Ecto neural progenitor cell (in vitro differentiated cells): ENCODE measurements at places on chromosomes 7 and 10.
A peak's percentile ranks its signal among the peaks of the same experiment; 100 is the strongest.

DNA sequence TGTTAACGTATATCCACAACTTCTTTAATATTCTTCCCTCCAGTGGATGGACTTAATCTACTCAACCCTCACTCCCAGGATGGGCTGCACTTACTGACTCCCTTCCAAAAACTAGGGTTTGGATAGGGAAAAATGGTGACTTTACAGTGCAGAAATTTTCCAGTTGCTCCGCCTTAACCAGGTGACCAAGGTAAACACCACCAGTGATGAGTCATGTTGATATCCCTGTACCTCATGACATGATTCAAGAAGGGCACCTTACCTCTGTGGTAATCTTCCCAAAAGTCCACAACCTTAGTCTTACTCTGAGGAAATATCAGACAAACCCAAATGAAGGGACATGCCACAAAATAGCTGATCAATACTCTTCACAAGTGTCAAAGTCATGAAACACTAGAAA lies 3.5 kb upstream of the GSTK1 start:
- DNase-seq: no peak

DNA sequence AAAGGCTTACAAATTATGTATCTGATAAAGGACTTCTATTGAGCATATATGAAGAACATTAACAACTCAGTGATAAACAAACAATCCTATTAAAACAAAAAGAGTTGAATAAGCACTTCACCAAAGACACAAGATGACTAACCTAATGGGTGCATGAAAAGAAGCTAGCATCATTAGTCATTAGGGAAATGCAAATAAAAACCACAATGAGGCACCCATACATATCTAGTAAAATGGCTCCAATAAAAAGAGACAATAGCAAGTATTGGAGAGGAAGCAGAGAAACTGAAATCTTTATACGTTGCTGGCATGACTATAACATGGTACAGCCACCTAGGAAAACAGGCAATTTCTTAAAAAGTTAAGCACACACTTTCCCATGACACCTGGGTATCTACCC lies 77.6 kb upstream of the ZMIZ1 start:
- DNase-seq: no peak

DNA sequence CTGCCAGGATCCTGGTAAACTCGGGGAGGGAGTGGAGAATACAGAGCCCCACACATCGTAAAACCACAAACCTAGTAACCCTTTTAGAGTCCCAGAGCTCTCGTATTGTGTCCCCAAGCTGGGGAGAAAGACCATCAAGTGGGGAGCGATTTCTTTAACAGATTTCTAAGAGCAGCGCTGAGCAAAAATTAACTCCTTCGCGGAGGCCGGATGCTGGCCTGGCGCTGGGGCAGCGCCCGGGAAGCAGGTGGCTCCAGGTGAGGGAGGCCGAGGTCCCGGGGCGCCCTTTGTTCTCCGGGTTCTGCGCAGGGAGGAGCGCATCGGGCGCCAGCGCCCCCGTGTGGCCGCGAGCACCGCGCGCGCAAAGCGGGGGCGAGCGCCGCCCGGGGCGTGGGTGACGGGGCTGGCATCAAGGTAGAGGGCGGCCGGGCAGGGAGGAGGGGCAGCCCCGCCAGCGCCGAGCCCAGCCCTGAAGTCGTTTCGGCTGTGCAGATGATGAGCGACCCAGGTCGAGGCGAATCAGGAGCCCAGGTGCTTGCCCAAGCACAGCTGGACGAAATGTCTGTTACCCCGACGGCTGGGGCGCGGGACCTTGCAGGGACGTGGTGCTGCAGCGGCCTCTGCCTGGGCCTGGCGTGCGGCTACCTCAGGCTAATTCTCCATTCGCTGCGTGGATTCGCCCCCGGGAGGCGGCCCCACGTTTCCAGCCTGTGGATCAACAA lies 10.4 kb upstream of the FGFR2 start:
- peak; percentile 79 for DNase-seq

DNA sequence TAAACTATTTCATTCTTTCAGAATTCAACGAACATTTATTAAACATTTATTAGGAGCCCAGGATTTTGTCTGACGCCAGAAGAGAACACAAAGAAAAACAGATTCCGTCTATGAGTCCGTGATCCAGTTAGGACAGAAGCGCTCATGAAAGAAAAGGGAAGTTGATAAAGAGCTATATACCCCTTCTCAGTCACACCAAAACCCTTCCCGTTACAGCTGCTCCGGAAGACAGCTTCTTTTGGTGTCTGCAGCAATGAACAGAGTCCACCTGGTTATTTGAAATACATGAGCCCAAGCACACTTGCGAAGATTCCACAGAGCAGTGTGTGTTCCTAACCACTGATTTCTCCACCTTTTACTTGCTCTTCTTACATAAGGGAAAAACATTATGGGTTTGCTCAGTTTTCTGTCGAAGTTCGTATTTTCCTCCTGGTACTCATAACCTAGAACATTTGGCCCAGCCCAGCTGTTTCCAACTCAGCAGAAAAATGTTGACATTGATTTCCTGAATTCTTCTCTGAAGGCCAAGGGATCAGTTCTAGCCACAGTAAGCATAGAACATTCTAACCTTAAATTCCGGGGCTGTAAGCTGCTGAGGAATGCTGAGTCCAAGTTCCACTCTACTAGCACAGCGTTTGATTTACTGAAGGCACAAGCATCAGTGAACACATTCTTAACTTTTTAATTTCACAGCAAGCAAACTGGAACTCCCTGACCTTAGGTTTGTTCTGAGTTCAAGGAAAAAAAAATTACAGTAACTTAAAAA lies 206.5 kb downstream of the SORCS1 start:
- DNase-seq: no peak

DNA sequence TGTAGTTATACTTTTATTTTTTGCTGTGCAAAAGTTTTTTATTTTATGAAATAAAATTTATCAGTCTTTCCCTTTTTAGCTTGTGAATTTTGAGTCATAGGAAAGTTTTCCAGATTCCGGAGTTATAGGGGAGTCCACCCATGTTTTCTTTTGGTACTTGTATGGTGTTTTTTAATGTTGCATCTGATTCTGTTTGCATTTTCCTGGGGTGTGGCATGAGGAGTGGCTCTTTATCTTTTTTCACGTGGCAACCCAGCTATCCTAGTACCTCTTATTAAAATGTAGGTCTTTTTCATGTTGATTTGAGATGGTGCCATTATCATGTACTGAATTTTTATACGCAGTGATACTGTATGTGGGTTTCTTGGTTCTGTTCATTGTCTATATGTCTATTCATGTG lies 19.7 kb downstream of the EXOC6 start:
- no peak for DNase-seq

DNA sequence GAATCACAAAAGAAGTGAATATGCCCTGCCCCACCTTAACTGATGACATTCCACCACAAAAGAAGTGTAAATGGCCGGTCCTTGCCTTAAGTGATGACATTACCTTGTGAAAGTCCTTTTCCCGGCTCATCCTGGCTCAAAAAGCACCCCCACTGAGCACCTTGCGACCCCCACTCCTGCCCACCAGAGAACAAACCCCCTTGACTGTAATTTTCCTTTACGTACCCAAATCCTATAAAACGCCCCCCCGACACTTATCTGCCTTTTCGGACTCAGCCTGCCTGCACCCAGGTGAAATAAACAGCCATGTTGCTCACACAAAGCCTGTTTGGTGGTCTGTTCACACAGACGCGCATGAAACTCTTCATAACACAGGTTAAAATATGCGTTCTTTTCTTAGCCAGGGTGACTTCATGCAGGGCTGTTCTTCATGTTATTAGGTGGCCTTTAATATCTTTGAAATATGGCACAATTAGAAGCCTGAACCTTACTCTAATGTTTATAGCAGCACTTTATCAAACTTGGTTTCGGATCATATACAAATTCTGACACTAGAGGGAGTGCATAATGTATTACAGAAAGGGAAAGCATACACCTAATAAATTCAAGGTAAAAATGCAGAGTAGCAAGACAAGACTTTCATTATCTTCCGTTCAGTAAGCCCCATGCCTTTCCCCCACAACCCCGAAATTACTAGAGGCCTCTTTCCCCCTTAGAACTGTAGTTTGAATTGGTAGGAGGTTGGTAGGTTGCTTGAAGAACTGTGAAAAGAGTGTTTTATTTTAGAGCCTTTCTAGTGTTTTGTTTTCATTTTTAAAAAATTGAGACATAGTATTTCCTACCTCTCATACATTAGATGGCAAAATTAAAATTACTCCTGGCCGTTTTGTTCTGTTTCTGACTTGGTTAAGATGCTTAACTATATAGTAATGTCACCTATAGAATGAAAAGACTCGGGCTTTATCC lies 117.9 kb downstream of the NPY start:
- DNase-seq: no peak

DNA sequence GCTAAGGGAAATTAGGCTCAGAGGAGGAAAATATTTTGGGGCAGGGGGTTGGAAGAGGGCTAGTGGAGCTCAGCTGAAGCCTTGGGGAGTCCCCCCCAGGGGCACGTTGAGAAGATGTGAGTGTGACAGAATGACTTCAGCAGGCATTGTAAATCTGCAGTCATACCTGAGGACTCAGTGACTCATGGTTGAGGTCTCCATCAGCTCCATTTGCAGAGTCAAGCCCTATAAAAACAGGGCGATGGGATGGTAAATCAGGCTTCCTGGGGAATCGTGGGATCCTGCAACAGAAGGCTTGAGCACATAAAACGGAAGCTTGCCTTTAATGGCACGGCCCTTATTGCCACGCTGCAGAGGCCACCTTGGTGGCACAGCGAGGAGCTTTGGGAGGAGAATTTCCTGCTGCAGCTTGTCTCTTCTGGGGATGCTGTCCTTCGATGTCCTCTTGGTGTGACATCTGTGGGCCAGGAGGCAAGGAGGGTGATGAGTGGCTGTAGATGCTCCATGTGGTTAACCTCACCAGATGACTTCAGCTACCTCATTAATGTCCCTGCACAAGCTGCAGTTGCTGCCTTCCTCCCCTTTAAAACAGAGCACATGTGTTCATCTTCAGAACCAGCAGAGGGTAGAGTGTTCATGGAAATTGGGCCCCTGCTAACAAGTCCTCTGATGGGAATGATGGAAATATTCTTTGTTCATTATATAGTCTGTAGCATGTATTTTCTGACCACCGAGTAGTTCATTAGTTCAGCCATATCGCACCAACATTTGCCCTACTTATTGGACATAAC lies 285.9 kb downstream of the LRMDA start:
- DNase-seq: no peak

DNA sequence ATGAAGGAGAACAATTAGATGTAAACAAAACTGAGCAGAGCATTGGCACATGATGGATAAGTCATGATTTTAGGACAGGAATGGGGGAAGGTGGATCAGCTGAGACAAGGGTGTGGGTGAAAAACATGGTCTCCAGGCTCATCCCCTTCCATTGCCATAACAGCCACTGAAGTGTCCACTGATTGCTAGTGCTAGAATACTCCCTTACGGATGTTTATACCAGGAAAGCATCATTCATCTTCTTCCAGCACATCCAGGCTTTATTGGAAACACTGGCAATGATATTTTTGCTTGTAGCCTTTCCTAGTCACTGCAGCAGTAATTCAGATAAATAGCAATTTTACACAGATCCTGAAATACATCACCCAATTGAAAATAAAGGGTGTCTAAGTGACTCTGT lies 259.5 kb downstream of the PLXDC2 start:
- DNase-seq: no peak

GRCh38 chr7:151448261-151449252 lies 8.6 kb upstream of the CRYGN start:
- peak; percentile 85 for DNase-seq

DNA sequence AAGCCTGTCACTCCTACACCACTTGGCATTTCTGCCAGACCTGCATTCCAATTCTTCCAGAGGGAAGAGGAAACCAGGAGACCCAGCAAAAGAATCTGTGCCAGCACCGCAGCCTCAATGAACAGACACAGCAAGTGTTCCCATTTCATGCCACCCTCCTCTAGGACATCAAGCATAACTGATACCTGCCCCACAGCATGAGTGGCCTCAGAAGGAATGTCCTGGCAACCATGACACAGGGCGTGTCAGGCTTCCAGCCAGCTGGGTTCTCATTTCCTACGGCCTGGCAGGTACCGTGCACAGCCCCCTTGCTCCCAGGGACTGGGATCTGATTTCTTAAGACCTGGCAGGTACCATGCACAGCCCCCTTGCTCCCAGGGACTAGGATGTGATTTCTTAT lies 7.8 kb downstream of the MAD1L1 start:
- no peak for DNase-seq

DNA sequence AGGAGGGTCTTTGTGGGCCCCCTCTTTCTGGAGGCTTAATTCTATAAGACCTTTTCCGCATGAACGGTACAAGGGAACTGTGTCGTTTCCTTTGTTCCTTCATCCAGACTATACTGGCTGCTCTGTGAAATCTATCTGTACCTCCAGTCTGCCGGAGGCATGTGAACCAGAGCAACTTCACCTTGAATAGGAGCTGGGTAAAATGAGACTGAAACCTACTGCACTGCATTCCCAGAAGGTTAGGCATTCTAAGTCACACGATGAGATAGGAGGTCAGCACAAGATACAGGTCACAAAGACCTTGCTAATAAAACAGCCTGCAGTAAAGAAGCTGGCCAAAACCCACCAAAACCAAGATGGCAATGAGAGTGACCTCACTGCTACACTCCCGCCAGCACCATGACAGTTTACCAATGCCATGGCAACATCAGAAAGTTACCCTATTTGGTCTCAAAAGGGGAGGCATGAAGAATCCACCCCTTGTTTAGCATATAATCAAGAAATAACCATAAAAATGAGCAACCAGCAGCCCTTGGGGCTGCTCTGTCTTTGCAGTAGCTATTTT lies 36.8 kb upstream of the INPP5F start:
- DNase-seq: no peak

DNA sequence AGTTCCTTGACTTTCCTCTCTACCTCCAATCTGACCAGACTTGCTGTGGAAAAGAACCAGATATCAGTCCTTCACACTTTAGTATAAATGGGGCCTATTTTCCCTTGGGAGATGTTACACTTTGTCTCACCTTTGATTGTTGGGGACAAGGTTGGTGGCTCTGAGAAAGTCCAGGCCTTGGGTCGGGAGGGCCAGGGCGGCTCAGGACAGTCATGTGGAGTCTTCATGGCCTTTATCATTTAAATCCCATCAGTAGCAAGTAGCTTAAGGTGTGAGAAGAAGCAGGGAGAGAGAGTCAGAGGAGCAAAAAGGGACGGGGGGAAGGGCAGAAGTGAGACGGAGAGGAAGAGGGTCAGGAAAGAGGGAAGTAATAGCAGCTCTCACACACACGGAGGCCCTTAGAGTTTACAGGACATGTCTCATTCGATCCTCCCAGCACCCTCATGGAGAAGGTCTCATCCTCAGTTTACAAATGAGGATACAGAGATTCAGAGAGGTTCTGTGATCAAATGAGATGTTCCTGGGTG lies 40.5 kb downstream of the TBATA start:
- DNase-seq: no peak

DNA sequence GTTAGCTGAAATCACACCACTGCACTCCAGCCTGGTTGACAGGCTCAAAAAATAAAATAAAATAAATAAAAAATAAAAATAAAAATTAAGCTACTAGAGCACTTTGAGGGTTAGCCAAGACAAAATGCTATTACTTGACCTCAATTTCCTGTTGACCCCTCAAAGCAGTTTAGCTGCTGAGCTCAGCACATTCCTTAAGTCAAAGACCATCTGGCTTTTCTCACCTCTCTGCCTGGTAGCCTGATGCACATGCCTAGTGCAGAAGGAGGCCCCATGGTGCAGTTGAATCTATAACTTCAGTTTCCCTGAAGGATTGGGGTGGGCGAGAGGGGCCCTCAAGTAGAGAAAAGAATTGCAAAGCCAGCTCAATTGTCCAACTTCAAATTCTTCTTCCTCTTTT lies 211.1 kb upstream of the GALNT17 start:
- DNase-seq: no peak
